ENCODE measurements at places on chromosomes 4 and X.

DNA sequence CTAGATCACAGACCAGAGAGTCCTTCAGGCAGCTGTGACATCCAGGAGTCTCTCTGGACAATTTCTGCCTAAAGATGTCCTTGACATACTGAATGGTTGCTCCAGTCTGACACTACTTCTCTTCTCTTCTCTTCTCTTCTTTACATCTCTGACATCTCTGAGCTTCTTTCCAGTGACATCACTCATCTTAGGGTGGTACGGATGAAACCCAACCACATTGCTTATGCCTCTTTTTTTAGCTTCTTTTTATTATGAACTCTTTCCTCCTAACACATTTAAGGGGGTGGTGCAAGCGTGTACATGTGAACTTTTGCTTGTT lies 39.4 kb upstream of the IRF2 start:
- no peak for DNase-seq

DNA sequence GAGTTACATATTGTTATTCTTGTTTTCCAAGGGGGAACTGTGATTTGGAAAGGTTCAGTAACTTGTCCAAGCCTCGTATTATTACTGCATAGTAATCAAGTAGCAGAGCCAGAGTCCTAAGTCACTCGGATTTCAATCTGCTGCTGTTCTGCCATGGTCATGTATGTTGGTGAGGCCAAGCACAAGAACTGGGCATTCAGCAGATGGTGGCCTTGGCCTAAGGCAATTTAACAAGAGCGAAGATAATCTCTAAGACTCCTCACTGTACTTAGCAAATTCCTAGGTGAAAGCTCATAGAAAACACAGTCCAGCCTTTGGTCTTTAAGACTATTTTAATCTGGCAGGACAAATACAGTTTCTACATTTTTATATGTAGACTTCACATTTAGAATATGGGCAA lies 64.8 kb downstream of the NDST3 start:
- DNase-seq, result no peak

DNA sequence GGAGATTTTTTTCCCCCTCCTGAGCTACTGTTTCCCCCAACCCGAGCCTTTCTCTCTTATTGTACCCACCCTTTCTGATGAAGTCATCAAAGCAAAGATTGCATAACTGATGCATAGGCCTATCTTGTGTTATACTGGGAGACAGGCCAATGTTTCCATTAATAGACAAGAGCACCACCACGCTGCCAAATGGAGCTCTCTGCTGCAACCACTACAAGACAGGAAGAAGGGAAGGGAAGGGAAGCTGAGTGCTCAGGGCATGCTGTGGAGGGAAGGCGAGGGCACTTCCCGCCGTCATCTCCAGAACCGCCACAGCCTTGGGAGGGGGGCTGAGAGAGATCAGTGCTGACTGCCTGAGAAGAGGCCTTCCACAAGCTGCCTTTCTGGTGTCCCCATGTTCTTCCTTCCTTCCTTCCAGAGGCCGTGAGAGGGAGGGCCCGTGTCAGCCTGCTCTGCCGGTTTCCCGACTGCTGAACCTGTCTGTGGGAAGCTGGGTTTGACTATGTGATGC lies 75.0 kb downstream of the MGST2 start:
- no peak for DNase-seq

DNA sequence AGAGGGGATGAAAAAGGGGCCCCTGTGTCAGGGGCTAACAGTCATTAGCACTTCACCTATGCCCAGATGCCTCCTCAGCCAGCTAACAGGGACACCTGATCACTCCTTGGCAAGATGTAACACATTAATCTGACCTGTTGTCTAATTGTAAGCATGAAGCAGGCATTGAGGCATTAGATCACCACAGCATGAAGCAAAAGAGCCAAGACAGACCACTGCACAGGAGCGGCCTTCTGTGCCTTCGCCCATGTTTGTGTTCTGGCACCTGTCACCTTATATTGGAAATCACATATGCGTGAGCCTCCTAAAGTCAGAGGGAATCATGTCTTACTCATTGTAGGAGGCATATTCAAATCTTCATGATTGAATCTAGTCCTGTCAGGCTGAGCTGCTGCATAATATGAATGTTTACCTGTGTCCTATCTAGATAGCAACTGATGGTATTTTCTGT lies 48.4 kb downstream of the PTTG2 start:
- DNase-seq, result no peak

DNA sequence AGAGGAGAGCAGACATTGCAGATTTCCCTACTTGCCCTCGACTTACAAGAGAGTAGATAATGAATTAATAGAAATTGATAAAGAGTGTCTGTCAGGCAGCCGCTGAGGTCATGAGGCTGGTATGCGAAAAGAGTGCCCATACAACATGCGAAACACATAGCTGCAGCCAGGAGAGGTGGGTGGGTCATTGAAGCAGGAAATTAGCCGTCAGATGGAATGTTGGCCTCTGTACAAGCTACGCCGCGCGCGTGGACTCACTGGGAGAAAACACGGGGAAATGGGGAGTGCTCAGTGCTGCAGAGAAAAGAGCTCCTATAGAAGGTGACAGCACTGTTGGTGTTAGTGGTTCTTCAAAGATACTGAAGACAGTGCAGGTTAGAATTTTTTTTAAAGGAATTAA lies 125.1 kb downstream of the RAPGEF2 start:
- no peak for DNase-seq

DNA sequence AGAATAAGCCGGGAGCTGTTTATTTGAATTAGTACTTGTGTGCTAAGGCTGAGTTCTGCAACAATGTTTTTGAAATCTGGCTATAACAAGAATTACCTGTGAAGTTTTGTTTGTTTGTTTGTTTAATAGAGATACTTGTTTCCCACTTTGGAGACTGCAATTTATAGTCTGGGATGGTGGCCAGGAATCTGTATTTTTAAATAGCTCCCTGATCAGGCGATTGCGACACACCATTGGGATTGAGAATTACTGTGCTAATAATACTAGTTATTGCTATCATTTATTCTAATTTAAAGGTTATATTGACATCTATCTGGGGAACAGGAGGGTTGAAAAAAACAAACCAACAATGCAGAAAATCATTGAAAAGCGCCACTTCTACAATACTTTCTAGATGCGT lies 951.6 kb upstream of the TENM3 start:
- DNase-seq, result no peak

GRCh38 chr4:117529401-117529800 lies 444.0 kb upstream of the TRAM1L1 start:
- DNase-seq, result no peak
